Cerebellar nuclear complex (tissue), 1 donor: ENCODE measurements at places on chromosomes 16 and 17.

DNA sequence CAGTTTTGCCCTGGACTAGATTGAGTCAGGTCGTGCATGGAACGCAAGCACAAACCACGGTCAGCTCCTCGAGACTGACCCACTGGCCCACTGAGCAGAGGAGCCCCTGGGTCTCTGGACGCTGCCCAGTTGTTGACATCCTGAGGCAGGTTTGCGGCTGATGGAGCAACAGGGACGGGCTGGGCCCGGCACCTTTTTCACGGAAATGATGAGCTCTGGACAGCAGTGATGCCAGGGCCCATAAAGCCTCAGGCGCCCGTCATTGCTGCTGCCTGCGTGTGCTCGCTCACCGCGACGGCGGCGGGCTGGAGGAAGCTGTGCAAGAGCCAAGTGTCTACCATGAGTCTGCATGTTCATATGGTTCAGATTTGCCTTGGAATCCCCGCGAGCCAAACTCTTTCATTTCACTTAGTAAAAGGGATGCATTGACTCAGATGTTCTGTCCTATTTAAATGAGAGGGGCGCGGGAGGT is 30.8 kb upstream of the CRISPLD2 start:
- DNase-seq, result no peak

- no peak for DNase-seq
These were observed 56.7 kb downstream of the CFDP1 start for GRCh38 chr16:75376475-75377161.

- DNase-seq, result no peak
These were observed 6.2 kb downstream of the PSMD12 start for GRCh38 chr17:67359960-67360791.

GRCh38 chr17:74601944-74602572 is 10.0 kb upstream of the CD300LD start:
- DNase-seq, result no peak

DNA sequence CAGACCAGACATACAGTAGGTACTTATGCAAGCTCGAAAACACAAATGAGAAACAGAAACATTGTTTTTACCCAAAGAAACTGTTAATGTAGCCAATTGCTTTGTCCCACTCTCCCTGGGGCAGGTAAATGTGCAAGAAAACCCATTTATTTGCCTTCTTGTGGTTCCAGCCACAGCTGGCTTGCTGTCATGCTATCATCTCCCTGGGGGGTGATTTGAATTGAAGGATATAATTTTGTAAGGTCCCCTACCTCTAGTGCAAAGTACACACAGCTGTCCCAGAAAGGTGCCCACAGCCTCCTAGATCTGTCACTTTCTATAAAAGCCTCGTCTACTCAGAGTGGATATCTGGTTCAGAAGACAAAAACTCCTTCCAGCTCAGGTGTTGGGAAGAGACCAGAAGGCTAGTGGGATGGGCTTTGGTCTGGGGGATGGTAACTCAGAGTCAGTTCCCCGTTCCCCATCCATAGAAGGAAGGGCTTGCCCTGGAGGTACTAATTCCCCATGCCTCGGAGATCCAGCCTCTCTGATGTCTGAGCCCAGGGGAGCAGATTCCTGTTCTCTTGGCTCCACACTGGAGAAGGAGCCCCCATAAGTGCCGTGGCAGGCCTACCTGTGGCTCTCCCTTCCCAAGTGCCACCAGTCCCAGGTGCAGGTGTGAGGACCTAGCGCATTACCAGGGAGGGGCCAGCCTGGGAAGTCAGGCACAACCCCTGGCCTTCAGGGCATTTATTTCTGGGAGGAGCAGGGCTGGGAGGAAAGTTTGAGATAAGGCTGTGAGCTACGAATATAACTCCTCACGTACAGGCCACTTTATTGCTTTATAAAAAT is 2.4 kb upstream of the PRR15L start:
- DNase-seq, result no peak

GRCh38 chr16:67528222-67528869 is at the start of gene RIPOR1:
TSS of gene RIPOR1 (plus strand) at chr16:67528829. CDS start at chr16:67538447, 9,618 bp downstream.
- no peak for DNase-seq

- no peak for DNase-seq
These were observed 42.1 kb upstream of the DNAH17 start for GRCh38 chr17:78619334-78619733.

DNA sequence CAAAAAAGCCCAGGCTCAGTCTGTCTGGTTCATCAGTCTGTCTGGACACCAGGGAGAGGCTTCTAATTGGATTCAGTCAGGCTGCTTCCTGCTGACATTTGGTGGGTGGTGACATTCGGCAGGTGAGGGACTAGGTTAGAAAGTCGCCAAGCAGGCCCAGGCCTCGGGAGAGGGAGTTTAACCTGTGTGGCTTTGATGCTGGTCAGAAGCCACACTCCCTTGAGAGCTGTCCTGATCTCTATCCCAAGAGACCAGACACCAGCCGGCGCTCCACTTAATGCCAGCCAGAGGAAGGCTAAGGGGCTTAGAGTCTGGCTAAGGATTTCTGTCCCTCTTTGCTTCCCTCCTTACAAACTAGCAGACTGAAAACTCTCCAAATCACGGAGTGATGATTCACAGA is 135.0 kb downstream of the GSG1L start:
- DNase-seq, result no peak

DNA sequence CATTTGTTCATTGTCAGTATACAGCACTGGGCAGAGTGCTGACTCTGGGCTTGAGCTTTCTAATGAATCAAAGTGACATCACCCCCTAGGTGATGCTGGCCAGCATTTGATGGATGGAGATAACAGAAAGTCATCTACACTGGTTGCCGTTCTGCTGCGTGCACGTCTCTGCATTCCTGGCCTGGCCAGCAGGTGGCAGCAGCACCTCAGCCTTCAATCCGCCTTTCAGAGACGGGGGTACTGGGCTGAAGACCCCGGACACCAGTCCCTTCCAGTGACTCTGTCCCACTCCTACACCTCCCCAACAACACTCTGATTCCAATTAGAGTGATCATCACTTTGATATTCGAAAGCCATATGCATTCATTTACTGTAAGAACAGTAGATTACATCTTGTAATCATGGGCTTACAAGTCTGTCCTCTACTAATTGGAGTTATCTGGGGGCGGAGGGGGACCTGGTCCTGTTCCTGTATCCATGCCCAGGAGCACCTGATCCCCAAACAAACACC is 6.0 kb downstream of the CPSF4L start:
- DNase-seq, result no peak

DNA sequence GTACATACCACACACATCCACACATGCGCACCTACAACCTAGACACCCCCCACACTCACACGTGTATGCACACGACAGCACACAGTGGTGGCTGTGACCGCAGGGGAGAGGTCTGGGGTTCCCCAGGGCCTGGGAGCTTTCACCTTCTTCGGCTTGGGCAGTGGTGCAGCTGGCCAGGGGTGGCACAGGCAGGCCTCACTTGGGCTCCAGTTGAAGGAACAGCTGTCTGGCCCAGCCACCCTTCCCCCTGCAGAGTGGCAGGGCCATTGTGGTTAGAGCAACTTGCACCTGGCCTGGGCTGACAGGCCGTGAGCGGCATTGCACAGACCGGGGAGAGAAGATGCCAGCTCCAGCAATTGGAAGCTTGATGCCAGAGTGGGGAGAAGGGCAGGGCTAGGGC is 114.5 kb upstream of the GSE1 start:
- no peak for DNase-seq

- DNase-seq, result no peak
These were observed 8.7 kb upstream of the ADAMTS18 start for GRCh38 chr16:77443357-77444146.

DNA sequence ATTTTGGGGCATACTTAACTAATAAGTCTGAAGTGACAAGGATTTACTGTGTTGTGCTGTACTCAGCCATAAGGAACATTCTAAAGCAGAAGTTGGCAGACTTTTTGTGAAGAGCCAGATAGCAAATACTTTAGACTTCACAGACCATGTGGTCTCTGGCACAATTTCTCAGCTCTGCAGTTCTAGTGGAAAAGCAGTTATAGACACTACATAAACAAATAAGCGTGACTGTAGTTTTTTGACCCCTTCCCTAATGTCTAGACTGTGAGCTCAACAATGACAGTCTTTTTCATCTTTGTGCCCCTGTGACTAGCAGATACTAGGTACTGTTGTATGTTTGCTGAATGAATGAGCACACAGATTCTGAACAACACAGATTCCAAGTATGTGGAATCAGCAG is 4.9 kb downstream of the RPAIN start:
- DNase-seq, result no peak

GRCh38 chr17:21125862-21126261 is 902 bp upstream of the DHRS7B start:
- DNase-seq, result no peak

DNA sequence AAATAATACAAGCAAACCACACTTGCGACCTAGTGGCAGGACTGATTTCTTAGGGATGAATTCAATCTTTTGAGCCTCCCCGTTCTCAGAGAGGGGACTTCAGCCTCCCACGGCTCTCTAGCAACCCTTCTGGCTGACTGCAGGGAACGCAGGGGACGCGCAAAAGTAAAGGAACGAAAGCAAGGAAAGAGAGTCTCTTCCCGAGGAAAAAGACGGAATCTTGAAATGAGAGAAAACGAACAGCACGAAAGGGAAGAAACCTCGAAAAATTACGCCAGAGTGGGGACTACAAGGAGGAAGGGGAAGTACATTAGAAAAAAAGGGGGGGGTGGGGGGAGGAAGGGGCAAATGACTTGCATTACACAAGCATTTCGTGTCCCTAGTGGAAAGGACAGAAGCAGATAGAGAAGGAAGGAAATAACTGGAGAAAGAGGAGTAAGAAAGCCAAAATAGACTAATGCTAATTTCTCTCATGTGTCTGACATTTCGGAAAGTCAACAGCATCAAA is 1.2 kb downstream of the GRB2 start:
- DNase-seq, result no peak

- DNase-seq, result no peak
These were observed 25.2 kb upstream of the SLC5A11 start for GRCh38 chr16:24820522-24820921.

DNA sequence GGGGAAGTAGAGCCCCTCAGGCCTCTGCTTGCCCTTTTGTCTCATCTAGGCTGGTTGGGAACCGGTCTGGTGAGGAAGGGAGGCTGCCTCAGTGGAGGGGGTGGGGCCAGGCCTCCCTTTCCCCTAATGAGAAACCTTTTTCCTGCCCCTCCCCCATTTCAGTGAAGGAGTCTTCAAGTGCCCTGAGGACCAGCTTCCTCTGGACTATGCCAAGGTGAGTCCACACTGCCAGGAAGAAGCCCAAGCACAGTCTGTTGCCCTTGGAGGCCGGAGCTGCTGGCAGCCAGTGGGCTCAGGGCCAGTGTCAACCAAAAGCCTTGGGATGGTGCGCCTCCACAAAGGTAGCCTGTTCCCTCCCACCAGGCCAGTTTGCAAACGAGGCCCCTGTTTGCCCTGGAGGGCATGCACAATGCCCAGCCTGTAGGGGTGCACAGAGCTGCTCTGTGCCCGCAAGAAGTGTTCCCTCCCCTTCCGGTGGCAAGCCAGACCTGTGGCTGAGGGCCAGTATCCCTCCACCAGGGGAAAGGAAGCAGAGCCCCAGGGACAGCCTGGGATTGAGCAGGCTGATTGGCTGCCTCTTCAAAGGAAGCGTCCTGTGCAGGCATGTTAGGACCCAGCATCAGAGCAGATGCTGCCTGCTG is 3.4 kb downstream of the TRAF4 start:
- DNase-seq, result no peak

DNA sequence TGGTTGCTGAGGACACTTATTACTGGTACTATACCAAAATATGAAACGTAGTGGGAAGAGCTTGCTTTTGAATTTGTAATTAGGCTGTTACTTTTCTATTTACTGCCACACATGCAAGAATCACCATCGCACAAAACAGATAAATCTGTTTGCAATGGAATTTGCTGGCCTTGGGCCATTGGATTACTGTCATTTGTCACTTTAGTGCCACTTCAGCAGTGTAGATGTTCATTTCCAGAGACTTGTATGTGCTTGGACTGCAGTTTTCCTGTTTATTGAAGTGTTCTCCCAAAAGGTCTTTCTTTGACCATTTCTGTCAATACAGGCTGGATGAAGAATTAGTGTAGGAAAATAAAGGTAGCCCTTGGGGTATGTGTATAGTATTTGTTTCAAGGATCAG is 4.5 kb downstream of the USP10 start:
- no peak for DNase-seq

DNA sequence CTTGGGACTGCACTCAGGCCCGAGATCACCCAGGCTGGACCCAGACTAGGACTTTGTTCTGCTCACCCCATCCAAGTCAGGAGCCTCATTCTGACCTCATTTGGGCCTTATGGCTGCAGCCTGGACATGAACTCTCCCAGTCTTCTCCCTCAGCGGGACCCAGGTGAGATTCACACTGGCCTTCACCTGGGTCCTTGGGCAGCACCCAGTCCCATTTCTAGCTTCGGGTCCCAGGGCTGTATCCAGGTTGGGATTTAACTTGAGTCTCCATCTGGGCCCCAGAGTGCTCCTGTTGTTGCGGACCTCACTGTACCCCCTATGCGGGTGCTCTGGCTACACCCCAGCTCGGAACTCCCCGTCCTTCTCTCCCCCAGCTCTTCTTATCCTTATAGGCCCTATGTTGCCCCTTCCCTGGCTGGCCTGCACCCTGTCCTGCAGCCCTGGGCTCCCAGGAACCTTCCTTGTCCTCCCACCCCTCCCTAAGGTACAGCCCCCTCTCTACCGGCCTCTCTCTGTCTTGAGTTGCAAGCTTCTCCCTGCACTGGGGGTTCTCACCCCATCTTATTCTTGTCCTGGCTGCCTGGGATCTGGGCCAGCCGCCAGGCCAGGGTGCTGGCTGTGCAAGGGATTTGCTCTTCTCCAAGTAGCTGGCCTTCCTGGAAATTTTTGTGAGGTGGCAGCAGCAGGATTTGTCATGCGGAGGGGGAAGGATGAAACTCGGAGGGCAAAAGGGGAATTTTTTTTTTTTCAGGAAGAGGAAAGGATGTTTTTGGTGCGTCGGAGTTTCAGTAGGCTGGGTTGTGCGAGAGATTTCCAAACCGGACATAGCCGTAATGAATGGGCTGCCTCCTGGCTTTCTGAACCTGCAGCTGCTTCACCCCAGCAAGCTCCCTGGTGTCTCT is 904 bp downstream of the MAP2K3 start:
- no peak for DNase-seq

DNA sequence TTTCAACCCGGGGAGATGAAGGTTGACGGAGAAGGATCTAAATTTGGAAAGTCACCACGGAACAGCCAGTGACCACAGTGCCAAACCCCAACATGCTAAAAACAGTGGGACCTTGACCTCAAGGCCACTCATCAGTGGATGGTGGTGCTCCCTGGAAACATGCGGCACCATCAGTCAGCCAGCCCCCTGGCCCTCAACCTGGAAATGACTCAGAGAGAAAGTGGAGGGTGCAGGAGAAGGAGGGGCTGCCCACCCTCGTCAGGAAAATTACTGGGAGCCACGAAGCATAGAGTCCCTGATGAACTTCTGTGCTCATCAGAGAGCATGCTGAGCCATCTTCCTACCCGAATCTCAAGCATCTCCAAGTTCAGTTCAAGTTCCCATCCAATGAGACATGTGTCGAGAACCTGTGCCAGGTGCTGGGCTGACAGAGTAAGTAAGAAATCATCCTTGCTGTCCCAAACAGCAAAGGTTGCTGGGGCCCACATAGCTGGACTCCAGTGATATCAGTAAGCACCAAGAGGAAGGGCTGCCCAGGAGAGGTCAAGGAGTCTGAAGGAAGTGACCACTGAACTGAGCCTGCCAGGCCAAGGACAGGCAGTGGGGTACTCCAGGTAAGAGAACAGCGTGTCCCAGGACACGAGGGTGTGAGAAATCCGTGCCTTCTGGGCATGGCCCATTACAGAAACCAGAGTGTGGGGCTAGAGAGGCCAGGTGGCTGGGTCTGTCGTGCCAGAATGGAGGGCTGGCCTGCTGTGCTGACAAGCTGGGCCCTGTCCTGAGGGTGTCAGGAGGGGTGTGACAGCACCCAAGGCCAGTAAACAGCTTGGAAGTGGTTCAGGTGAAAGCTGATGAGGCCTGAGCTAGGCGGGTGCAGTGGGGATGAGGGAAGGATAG is 5.2 kb downstream of the PECAM1 start:
- DNase-seq, result no peak

- no peak for DNase-seq
These were observed 3.2 kb upstream of the PER1 start for GRCh38 chr17:8155231-8155995.
